Stimulated activated CD4-positive, alpha-beta T cell treated with anti-CD3 and anti-CD28 coated beads, Interleukin-1b, Interleukin-23, amount 100 ng/mL, for 1 hour (primary cell): ENCODE measurements at places on chromosomes 7 and 10.

DNA sequence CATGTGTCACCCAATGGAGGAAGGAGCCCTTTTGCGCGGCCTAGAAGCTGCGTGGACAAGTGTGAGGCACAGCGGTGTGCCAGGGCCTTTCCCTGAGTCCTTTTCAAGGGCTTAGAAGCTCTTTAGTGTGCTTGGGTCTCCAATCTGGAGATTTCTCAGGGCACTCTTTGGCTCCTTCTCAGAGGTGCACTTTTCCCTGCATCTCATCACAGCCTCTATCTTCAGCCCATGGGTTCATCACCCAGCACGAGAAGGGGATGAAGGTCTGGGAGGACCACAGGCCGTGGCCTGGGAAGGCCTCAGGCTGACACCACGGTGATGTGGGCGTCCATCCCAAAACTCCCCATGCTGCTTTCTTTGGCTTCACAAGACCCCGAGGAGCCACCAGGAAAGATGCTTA, 233.4 kb downstream of the TEX36 start:
- DNase-seq = no peak

- no peak for DNase-seq
Measured at GRCh38 chr7:1842321-1843221, 172.5 kb downstream of the ELFN1 start.

- no peak for DNase-seq
Measured at GRCh38 chr10:7836571-7836970, 18.3 kb downstream of the TAF3 start.

GRCh38 chr7:77923419-77923818, 124.8 kb downstream of the PHTF2 start:
- no peak for DNase-seq

GRCh38 chr10:48389846-48390557, 83.5 kb downstream of the MAPK8 start:
- no peak for DNase-seq

DNA sequence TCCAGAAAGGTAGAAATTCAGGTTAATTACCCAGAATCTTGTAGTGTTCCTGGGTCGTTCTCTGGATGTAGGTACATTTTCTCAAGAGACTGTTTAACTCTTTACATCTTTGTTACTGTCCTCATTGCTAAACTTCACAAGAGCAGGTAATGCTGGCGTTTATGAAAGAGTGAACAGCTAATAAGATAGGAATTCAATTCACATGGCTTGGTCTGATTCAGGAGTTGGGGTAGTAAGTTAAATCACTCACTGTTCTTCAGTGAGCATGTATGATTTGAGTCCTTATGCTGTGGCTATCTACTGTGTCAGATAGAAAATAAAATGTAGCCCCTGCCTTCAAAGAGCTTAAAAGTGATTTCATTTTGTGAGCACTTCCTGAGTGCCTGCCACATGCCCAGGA, 480.0 kb downstream of the LRMDA start:
- DNase-seq = no peak

GRCh38 chr7:101299511-101300464, 21.8 kb downstream of the IFT22 start:
- no peak for DNase-seq

DNA sequence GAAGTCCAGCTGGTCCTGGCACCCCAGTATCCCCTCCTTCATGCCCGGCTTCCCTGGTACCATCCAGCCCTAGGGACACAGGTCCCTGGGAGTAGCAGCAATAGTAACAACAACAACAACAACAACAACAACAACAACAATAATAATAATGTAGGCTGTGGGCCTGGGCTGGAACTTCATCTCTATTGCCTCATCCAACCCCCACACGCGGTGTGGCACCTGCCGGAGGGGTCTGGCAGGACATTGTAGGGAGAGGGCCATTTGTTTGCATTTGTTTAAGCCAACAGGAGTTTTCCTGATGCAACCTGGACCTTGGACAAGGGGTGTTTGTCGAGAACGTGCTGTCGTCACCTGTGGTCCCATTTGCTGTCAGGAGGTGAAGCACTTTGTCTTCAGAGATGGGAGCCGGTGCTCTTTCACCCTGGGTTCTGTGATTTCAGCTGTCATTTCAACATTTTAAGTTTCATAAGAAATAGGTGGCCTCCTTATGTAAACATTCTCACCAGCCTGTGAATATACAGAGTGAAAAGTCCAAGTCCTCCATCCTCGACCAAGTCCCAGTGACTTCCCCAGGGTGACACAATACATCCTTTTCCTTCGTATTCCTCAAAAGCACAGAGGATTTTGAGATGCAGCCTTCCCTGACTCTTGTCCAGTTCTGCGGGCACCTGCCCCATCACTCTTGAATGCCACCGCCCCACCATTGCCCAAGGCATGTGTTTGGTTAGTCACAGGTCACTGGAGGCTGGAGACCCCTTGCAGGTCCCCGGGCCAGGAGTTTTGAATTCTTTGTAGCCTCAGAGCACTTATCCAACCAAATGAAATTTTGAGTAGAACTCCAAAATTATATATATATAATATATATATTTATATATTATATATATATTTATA, 9.2 kb downstream of the LHPP start:
- no peak for DNase-seq

- no peak for DNase-seq
Measured at GRCh38 chr10:94251098-94251497, 111.6 kb downstream of the NOC3L start.

GRCh38 chr10:5234106-5234860, 37.6 kb downstream of the AKR1C4 start:
- DNase-seq = no peak

GRCh38 chr7:20828947-20829346, 42.3 kb upstream of the SP8 start:
- DNase-seq = no peak

DNA sequence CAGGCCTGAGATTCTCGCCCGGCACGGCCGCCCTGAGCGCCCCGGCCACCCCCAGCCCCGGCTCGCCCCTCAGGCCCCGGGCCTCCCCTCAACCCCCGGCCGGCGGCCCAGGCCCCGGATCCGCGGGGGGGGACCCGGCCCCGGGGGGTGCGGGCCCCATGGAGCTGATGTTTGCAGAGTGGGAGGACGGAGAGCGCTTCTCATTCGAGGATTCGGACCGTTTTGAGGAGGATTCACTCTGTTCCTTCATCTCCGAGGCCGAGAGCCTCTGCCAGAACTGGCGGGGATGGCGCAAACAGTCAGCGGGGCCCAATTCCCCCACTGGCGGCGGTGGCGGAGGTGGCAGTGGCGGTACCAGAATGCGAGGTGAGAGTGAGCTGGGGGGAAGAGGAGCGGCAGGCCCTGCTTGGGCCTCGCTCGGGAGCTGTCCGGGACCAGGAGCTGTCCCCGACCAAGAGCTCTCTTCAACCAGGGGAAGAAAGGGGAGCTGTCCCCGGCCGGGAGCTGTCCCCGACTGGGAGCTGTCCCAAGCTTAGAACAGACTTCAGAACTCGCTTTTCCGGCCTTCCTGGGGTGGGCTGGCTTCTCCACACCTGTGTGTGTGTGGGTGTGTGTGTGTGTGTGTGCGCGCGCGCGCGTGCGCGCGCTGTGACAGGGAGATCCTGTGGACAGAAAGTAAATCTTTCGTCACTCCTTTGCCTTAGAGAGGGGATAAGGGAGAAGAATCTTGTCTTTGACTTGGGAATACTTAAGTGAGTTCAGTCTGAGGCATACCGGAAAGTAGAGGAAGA, 510 bp downstream of the ZSWIM8 start:
- DNase-seq = no peak
